ENCODE measurements at places on chromosomes 5 and 9.

DNA sequence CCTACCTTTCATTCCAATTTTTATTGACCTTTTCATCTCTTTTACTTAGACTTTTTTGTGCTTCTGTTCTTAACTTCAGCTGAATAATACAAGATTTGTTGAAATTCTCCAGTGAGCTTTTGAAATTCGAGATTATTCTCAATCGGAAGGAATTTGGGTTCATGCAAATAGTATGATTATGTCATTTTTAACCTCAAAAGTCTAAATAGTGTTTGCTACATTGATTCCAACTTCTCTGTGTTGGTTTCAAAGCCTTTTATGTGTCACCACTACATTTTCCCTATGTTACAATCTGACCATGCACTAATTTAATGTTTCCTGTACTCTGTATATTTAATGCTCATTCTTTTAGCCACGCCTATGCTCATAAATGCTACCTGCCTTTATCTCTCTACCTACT, 44.1 kb downstream of the VPS13A start:
- DNase-seq = no peak

GRCh38 chr9:89363921-89364665, 45.8 kb downstream of the SECISBP2 start:
- no peak for DNase-seq

GRCh38 chr5:106408570-106408969, 1262.2 kb downstream of the EFNA5 start:
- DNase-seq = no peak

GRCh38 chr9:105858006-105858690, 163.8 kb downstream of the TMEM38B start:
- no peak for DNase-seq

All from activated CD4-positive, alpha-beta T cell treated with anti-CD3 and anti-CD28 coated beads for 1 hour (primary cell).